Fibroblast of gingiva (primary cell): ENCODE measurements at places on chromosomes 2 and 18.

- no peak for DNase-seq
These were observed 549.9 kb downstream of the TNS1 start for GRCh38 chr2:217452928-217453327.

DNA sequence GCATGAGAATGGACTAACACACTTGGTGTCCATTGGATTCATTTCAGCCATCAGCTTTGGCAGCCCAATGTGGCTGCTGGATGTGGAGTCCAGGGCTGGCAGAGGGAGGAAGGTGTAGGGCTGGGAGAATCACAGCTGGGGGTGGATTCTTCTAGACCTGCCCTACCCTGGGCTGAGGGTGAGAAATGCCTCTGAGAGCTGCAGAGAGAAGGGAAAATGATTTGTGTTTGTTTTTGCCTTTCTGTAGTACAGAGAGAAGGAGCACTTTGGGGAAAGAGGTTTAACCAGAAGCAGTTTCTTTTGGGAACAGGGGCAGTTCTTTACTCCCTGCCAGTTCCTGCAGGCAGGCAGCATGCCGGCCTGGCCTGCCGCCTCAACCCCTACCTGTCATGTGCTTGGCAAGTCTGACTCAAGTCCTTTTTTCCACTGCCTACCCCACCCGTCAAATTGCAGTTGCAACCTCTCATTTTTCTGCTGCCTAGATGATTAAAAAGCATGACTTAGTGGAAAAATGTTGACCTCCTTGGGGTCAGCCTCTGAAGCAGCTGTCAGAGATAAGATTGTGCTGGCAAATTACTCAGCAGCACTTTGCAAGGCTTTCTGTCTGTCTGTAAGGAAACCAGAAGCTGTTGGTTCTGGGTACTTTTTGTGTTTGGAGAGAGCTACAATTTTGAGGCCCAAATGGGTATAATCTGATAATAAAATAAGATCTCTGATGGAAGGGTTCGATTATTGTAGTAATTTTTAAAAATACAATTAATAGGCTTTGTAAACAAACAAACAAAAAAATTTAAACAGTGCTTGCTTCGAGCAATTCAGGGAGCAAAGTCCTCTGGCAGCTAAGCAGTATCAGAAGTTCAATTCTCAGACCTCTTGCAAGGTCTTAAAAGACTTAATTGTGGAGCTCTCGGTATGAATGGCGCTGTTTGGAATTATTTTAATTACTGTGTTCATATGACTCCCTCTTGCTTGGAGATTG is 21.7 kb downstream of the LBH start:
- peak; percentile 40 for DNase-seq

GRCh38 chr2:24490181-24490689 is 819 bp upstream of the NCOA1 start:
- DNase-seq, result no peak

GRCh38 chr18:11785444-11786055 is 65.7 kb upstream of the CHMP1B start:
- no peak for DNase-seq

DNA sequence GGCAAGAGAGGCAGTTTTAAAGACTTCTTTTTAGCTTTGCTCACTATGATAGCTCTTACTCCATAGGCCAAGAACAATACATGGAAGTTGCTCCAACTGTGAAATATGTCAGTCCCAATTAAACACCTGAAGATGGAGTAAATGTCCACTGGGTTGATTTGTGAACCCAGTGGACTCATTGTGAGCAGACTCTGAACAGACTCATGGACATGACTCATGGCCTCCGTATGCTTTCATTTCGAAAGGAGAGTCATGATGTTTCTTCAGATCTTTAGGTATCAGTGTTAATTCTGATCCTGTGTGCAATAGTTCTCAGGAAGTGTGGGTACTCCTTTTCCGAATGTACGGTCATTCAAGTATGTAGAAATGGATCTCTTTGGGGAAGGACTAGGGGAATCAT is 5.4 kb upstream of the CWC22 start:
- peak; percentile 75 for DNase-seq

GRCh38 chr2:79903222-79904000 is 390.6 kb downstream of the CTNNA2 start:
- no peak for DNase-seq

- DNase-seq, result no peak
These were observed 35.4 kb upstream of the ARMC9 start for GRCh38 chr2:231163011-231163410.

GRCh38 chr2:239276851-239277250 is 124.0 kb downstream of the HDAC4 start:
- DNase-seq, result no peak

DNA sequence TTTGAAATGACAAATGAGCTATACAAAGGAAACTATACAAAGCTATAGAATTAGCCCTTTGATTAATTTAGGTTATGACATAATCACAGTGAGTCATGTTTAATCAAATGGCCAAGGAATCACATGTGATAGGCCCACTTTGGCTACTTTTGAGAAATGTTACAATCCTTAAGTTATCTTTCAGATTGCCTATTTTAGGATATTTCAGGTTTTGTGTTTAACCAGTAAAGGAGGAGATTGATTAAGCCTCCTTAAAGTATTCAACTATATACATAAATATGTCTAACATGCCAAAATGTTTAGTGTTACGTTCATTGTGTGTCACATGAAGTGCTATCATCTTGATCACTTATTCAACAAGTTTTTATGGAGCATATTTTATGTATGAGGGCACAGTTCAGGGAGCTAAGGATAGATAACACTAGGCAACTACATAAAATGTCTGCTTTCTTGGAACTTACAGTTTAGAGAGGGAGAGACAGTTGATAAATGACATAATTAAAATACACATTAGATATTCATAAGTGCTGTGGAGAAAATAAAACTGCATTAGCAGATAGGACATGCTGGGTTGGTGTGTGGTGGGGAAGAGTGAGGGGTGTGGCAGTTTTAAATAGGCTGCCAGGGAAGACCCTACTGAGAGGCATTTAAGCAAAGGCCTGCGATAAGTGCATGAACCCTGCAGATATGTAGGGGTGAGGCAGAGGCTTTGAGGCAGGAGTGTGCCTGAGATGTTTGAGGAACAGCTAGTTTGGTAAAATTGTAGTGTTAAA is 77.2 kb downstream of the LTBP1 start:
- DNase-seq, result no peak

DNA sequence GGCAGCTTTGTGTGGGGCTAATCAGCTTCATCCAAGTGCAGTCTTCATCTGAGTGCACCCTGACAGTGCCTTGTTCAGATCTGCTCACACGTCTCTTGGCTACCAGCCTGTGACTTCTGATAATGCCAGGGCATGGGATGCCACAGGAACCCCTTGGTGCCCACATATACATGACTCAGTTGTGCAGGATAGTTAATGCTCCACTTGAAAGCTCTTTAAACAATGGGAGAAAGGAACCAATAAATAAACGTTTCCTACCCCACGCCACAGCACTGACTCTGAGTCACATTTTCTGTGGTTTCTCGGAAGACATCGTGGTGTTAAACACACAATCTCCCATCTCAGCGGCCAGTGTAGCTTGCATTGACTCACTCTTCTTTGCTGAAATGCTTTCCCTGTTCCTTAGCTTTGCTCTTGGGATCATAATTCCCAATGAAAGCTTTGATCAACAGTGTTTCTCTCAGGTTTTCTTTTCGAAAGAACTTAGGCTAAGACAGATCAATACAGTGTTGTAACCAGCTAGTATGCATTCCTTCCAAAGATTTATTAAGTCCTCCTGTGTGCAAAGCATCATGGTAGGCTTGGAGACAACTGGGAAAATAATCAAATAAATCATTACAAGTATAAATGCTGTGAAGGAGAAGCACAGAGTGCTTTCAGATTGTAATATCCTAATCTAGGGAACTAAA is 142.0 kb downstream of the COPS8 start:
- DNase-seq, result peak; percentile 78
